ENCODE measurements at places on chromosomes 2 and 18. TPM values are rescaled to one million over a fixed set of nuclear protein-coding genes. Genes with fewer than 3 reads are reported as not detected.

- no peaks in the 10 kb centered on the region for H3K27me3 ChIP-seq
- no peaks in the 10 kb centered on the region for H3K4me1 ChIP-seq
- no peak for DNase-seq
- H3K36me3 ChIP-seq = no peaks in the 10 kb centered on the region
- no peak overlapping the region for H3K27ac ChIP-seq
Measured at GRCh38 chr2:238339814-238340213, 19.5 kb downstream of the TRAF3IP1 start.

- no peak overlapping the region for H3K4me3 ChIP-seq
- no peak overlapping the region for H3K27ac ChIP-seq
- no peak for DNase-seq
- no peaks in the 10 kb centered on the region for H3K27me3 ChIP-seq
Measured at GRCh38 chr2:228644199-228644598, 462.7 kb upstream of the SPHKAP start.

NT5DC4 gene
- total RNA-seq = not detected

GRCh38 chr2:190804182-190804795 is 76.3 kb upstream of the GLS start:
- DNase-seq = no peak
- H3K27me3 ChIP-seq = no peaks in the 10 kb centered on the region
- H3K27ac ChIP-seq = no peak overlapping the region
- no peaks in the 10 kb centered on the region for H3K4me1 ChIP-seq

DNA sequence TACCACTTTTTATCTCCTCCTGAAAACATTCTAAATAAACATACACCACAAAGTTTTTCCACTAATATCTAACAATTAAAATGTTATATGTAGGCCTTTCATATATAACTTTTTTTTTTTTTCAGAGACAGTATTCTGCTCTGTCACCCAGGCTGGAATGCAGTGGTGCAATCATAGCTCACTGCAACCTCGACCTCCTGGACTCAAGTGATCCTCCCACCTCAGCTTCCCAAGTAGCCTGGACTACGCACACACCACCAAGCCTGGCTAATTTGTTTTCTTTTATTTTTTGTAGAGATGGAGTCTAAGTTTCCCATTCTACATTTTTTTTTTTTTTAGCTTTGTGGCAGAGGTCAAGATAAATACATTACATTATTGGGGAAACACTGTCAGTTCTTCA is 1612.6 kb upstream of the NXPH2 start:
- H3K27me3 ChIP-seq = no peaks in the 10 kb centered on the region
- DNase-seq = no peak
- H3K4me1 ChIP-seq = no peaks in the 10 kb centered on the region

ARHGAP15 gene
- total RNA-seq = 1.6 TPM

GALNT14 gene
- total RNA-seq = 1.8 TPM

SPTBN1 gene
- total RNA-seq = 161 TPM

B3GNT7 gene
- total RNA-seq = 14.3 TPM

GRCh38 chr2:26970928-26971627 is 641 bp downstream of the MAPRE3 start:
- no peaks in the 10 kb centered on the region for H3K36me3 ChIP-seq
- H3K4me3 ChIP-seq = peak overlapping the region; percentile 76
- no peaks in the 10 kb centered on the region for H3K27me3 ChIP-seq
- peak overlapping the region; percentile 89 for H3K27ac ChIP-seq

HMSD gene
- total RNA-seq = not detected

DNA sequence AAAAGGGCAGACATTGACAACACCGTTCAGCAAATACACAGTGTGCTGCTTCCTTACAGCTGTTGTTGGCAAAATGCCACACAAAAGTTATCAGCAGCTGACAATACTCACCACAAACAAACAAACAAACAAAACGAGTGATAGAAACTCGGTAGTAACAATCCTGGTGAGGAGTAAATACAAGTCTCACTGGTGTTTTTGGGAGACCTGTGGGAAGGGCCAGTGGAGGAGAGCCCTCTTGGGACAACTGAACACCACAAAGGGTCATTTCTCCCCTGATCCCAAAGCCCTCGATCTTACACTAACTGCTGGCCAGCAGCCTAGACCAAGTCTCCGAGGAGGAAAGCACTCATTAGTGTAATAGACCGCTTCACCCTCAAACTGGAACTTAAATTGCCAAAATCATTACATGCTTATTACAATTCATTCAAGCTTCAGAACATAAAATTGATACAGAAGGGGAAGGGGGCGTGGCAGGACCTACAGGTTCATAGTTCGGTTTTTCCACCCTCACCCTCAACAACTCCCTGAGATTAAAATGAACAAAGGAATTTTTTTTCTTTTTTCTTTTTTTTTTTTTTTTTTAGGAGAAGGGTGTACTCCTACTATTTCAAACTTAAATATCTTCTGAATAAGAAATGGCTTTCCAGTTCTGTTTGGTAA is 5.0 kb downstream of the AP1S3 start:
- H3K4me3 ChIP-seq = no peak overlapping the region
- H3K36me3 ChIP-seq = no peaks in the 10 kb centered on the region
- DNase-seq = no peak
- H3K27me3 ChIP-seq = no peaks in the 10 kb centered on the region
- H3K27ac ChIP-seq = no peak overlapping the region

TMEM247 gene
- total RNA-seq = not detected

BOLL gene
- not detected for total RNA-seq

GRCh38 chr18:12291690-12292089 is 16.4 kb upstream of the TUBB6 start:
- no peak overlapping the region for H3K4me3 ChIP-seq
- H3K27me3 ChIP-seq = no peaks in the 10 kb centered on the region
- H3K4me1 ChIP-seq = peaks cover 6% of the 10 kb centered on the region
- H3K36me3 ChIP-seq = no peaks in the 10 kb centered on the region
- no peak for DNase-seq
- no peak overlapping the region for H3K27ac ChIP-seq

CUL3 gene
- total RNA-seq = 57.0 TPM

DNA sequence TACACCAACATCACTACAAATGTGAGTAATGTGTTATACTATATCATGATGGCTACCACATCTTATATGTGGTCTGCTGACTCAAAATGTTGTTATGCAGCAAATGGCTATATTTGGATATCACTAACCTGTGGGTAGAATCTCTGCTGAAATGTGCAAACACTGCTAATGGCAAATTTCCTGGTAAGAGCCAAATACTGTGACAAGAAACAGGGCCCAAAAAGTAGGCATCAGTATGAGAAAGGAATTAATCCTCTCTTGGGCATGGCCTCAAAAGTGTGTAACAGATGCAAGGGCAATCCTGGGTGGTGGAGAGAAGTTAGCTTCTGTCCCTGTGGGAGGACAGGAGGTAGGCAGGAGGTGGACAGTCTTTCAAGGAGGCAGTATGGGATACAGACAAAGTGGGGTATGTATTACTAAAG is 13.3 kb downstream of the ATF2 start:
- H3K4me1 ChIP-seq = peaks cover 2% of the 10 kb centered on the region
- no peak overlapping the region for H3K4me3 ChIP-seq
- H3K36me3 ChIP-seq = no peaks in the 10 kb centered on the region
- H3K27me3 ChIP-seq = no peaks in the 10 kb centered on the region

MOGAT1 gene
- total RNA-seq = not detected

RNF152 gene
- total RNA-seq = 4.2 TPM

DNA sequence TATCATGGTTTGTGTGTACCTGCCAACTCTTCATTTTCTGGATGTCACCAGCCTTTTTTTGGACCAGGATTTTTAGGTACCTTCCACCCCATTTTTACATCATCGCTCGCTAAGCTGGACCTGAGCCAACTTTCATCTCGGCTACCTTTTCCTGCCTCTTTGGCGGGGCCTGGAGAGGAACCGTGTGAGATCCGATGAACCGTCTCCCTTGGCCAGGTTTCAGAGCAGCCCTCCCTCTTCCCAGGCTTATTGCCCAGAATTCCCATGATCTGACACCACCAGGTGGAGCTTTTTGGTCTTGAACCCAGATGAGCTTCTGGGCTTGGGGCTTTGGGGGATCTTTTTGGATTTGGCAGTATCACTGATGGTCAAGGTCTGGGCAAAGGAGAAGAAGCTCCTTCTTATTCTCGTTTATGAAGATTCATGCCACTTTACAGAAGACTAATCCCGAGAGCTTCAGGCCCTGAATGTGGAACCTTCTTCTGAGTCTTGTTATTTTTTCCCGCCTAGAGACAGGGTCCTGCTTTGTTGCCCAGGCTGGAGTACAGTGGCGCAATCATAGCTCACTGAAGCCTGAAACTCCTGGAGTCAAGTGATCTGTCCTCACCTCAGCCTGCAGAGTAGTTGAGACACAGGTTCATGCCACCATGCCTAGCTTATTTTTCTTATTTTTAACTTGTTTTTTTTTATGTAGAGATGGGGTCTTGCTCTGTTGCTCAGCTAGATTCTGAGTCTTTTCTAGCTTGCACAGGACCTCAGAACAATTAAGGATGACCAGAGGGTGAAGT is 50.4 kb downstream of the GATA6 start:
- DNase-seq = no peak
- no peaks in the 10 kb centered on the region for H3K27me3 ChIP-seq
- no peak overlapping the region for H3K4me3 ChIP-seq
- no peaks in the 10 kb centered on the region for H3K36me3 ChIP-seq
- H3K4me1 ChIP-seq = no peaks in the 10 kb centered on the region

GRCh38 chr2:18724371-18725145 is 135.2 kb upstream of the NT5C1B start:
- no peak overlapping the region for H3K4me3 ChIP-seq
- H3K27ac ChIP-seq = no peak overlapping the region
- H3K27me3 ChIP-seq = no peaks in the 10 kb centered on the region

CCBE1 gene
- total RNA-seq = 72.7 TPM

Measured in ovary (tissue), 10 donors.